Activated naive CD4-positive, alpha-beta T cell treated with anti-CD3 and anti-CD28 coated beads, Interleukin-2, amount 50 U/mL, for 72 hours (primary cell): ENCODE measurements at places on chromosomes 4 and X.

DNA sequence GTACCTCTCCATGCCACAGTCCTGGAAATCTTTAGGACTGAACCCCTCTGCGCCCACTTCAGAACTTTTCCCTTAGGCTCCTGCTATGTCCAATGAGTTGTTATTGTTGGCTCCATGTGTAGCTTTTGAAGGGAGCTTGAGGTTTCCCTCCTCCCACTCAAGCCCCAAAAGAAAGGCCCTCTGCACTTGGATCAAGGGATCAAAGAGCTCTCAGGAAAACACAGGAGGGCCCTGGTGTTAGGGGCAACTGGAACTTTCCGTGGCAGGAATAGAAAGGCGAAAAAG lies 135.0 kb downstream of the RASL11B start:
- no peak for DNase-seq

DNA sequence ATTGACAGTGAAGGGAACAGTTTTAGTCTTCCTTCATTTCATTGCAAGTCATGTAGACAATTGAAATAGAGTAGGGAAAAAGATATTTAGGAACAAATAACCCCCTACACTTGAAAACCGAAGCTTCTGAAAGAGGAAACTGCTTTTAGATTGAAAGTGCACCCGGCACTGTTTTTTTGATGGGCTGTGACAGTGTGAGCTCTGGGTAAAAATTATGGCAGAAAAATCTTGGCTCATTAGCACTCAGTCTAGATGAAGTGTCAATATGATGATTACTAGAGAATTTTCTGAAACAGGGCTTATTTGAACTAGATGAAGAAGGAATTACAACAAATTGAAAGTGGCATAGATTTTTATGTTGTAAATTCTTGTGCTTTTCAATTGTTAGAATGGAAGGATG lies 1132.4 kb downstream of the RAPGEF2 start:
- DNase-seq: no peak

GRCh38 chrX:117532339-117532738 lies 584.3 kb downstream of the KLHL13 start:
- no peak for DNase-seq

- DNase-seq: no peak
Measured at GRCh38 chr4:82599336-82599735, 37.5 kb upstream of the TMEM150C start.

- no peak for DNase-seq
Measured at GRCh38 chr4:78057600-78058550, 752 bp downstream of the FRAS1 start.
